ENCODE measurements at places on chromosomes 16 and 17.

DNA sequence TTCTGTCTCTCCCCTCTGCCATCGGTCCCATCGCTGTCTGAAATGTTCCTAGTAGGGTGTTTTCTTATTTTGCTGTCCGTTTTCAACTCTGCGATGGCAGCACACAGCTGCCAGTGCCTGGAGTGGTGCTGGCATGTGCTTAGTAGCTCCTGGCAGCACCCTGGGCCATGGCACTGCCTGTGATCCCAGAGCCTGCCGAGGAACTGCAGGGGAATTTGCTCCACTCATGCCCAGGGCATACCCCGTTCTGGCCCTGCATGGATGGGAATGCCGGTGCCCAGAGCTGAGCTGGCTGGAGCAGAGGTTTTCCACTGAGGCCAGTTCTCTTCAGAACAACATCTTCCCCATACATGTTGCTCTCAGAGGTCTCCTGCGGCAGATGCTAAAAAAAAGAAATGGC, 43.1 kb downstream of the GPT2 start:
- no peak for DNase-seq

GRCh38 chr16:88901718-88902337, 35.4 kb upstream of the PABPN1L start:
- no peak for DNase-seq

DNA sequence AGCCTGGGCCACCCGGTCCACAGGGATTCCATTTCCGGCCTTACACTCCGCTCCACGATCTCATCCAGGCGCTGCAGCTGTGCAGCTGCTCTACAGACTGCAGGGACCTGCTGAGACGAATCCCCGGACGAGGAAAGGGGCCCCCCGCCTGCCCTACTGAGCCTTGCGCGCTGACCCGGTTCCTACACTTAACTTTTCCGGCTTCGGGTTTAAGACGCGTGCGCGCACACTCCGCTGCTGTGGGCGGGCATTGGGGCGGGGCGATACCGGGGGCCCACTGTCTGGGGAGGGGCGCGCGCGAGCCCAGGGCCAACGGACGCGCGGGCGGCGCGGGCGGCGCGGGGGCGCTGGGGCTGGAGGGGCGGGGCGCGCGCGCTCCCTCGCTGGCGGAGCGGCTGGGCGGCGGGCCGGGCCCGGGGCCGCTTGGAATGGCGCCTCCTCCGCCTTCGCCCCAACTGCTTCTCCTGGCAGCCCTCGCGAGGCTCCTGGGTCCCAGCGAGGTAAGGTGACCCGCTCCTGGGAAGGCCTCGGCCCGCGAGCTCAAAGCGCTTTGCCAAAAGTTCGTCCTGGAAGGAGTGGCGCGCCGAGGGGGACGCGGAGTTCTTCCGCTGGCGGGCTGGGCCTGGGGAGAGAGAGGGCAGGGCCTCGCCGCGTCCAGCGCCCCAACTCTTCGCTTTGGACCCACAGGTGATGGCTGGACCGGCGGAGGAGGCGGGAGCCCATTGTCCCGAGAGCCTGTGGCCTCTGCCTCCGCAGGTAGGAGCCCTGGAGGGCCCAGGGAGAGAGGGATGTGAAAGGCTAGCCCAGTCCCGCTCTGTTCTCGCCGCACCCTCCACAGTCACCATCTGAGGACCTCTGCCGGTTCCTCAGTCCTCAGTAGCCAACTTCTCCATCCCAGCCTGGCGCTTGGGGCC, at the start of gene TP53I13:
TSS of gene TP53I13 (plus strand) at position 371 of the 914 bp plus-strand sequence. CDS start at position 429, 58 bp downstream.
- peak; percentile 81 for DNase-seq

- no peak for DNase-seq
These were observed 25.8 kb downstream of the POLR2A start for GRCh38 chr17:7509937-7510336.

GRCh38 chr17:42078396-42079043, 19.8 kb downstream of the ZNF385C start:
- no peak for DNase-seq

- DNase-seq = no peak
These were observed 397.3 kb downstream of the SHISA9 start for GRCh38 chr16:13298666-13299065.

DNA sequence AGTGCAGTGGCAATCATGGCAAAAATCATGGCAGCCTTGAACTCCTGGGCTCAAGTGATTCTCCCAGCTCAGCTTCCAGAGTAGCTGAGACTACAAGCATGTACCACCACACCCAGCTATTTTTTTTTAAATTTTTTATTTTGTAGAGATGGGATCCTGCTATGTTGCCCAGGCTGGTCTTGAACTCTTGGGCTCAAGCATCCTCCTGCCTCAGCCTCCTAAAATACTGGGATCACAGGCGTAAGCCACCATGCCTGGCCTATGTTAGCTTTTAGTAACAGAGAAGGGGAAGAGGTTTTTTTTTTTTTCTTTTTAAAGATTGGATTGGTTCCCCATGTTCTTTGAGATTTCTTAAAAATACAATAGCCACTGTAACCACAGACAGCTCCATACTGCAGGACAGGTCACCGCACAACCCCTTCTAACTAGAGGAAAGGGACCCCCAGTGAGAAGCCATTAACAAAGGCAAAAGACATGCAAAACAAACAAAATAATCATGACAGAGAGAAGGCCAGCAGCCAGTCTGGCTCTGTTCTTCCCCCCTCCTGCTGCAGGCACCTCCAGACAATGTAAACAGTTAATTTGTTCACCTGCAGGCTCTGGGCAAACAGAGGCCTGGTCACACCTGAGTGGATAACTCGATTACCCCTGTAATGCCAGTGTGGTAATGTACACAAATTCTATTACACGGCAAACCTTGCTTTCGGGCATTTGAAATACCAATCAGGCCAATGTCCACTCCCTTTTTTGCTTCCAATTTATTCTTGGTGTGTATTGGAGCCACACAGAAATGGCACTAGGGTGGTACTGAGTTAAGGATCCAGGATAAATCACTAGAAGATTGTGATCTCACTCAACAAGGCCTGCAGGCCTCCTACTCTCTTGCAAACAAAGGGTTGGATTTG, 52.9 kb downstream of the SNX11 start:
- DNase-seq = no peak

DNA sequence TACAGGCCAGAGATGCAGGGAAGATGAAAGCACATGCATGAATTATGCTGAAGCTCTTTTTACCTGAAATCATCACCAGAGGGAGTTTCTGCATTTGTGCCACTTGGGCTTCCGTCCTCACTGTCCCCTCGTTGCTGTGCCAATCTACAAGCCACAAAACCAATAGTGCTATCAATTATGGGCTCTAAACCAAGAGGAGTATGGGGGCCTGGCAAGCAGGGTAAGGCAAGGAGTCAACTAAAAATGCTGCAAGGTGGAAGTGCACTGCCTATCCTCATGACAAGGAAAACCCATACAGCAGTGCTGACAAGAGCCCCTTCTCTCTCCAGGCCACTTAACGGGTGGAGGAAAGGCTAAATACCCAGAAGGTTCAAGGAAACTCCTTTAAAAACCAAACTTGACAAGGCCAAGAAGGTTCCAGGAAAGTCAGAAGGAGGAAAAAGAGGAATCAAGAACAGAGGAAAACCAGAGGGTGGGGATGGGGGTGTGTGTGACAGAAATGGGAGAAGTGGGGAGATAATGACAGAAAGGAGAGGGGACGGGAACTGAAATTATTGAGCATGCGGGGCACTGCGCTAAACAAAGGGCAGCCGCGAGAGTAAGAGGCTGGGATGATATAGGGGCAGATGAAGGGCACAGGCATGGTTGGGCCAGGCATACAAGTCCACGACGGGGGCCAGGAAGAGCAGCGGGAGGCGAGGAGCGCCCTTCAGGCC, 674 bp downstream of the C17orf75 start:
- no peak for DNase-seq

GRCh38 chr16:31403590-31404352, 10.6 kb downstream of the ITGAD start:
- no peak for DNase-seq
